ENCODE measurements at places on chromosomes 7 and 10.

GRCh38 chr10:33652870-33653269, 318.4 kb upstream of the NRP1 start:
- no peak for DNase-seq

GRCh38 chr10:68074031-68074774, 880 bp downstream of the HERC4 start:
- no peak for DNase-seq

- DNase-seq, result no peak
Observed at GRCh38 chr10:13441476-13441875, 87.3 kb downstream of the BEND7 start.

DNA sequence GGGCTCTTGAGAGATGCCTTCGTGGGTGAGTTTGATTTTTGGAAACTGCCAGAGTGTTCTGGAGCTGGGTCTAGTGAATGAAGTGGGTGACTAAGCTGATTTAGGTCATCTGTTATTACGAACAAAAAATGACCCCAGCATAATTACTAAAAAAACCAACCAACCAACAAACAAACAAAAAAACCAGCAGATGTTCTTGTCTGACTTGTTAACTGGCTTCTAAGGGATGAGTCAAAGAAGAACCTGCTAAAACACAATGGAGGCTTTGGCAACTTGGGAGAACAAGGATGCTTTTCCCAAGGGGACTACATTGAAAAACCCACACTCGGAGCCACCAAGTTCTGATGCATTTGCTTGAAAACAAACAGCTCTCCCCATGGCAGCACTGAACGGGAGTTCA, 11.5 kb downstream of the TACR2 start:
- no peak for DNase-seq

GRCh38 chr10:128306535-128306934, 180.3 kb upstream of the MKI67 start:
- DNase-seq, result no peak

- DNase-seq, result no peak
Observed at GRCh38 chr7:43296306-43296705, 183.9 kb downstream of the HECW1 start.

DNA sequence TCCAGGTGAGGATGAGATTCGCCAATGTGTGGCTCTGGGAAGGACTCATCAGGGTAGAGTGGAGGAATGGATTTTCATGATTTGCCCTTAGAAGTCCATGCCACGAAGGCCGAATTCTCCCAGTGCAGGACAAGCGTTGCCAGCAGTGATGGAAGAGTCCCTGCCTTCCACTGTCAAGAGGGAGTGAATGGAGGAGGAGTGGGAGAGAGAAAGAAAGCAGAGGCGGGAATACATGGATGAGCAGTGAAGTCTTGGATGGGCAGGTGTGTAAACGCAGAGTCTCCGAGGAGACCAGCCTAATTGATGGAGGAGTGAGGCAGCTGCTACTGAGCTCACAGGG, 419.2 kb downstream of the GLRX3 start:
- no peak for DNase-seq

DNA sequence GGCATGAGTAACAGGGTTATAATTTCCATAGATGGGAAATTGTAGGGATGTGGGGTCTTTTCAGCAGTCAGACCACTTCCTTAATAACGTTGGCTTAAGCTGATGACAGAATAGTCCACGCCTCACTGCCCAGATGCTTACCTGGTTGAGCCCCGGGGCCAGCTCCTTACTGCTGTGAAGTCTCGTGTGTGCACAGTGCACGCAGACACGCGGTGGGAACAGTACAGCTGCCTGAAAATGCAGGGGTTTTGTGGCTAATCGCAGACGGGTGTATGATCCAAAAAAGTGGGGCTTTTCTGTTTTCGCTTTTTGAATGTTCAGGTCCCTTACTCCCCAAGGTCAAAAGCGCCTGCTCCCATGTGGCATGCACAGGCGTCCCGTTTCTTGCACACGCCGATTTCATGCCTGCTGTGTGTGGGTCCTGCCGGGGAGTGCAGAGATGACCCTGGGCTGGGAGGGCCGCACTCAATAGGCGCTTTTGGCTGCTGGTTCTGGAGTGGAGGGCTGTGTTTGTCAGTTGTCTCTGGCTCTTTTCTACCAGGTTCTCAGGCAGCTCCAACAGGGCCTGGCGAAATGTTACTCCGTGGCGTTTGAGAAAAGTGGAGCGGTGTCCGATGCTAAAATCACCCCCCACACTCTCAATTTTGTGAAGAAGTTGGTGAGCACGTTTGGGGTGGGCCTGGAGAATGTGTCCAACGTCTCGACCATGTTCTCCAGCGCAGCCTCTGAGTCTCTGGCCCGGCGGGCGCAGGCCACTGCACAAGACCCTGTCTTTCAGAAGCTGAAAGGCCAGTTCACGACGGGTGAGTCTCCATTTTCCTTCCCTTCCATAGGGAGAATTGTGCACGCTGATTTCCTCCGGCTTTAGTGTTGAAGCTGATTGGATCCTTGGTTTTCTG, 116.0 kb downstream of the TRRAP start:
- no peak for DNase-seq

DNA sequence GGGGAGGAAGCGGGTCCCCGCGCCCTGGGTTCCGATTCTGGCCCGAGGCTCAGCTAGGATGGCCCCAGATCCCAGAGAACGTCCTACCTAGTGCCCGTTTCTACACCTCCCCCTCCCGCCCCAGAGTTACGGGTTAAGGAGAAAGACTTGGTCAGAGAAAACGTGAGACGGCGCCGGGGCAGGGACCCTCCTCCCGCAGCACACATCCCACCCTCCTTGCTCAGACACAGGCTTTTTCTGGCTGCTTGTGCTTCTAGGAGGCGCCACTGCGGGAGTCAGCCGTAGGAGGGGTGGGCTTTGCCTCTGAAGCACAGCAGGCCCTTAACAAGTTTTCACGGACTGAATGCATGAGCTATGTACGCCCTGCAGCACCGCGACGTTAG, 104.9 kb upstream of the LEP start:
- DNase-seq, result no peak

DNA sequence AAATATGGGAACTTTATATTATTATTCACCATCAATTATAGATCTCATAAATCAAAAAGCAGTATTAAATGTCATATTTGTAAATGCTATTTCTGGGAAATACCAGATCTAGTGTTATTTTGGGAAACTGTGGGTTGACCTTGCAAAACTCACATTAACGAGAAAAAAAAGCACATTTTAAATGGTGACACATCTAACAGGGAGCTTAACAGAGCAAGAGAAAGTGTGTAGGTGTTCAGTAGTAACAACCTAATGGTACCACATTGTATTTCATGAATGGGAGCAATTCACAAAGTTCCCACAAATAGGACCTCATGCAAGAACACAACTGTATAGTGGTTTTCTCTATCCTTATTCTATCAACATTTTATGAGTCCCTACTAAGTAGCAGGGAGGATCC, 26.2 kb upstream of the HDAC9 start:
- no peak for DNase-seq

DNA sequence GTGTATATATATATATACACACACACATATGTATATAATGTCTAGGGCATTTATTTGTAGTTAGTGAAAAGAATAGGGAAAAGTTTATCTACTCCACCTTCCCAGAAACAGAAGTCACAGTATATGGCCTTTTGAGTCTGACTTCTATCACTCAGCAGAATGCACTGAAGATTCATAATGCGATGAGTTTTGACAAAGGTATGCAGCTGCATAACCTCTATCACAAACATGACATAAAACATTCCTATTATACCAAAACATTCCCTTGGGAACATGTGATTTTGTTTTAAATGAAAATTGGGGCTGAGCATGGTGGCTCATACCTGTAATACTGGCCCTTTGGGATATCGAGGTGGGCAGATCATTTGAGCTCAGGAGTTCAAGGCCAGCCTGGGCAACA, 137.3 kb upstream of the EEPD1 start:
- DNase-seq, result no peak

DNA sequence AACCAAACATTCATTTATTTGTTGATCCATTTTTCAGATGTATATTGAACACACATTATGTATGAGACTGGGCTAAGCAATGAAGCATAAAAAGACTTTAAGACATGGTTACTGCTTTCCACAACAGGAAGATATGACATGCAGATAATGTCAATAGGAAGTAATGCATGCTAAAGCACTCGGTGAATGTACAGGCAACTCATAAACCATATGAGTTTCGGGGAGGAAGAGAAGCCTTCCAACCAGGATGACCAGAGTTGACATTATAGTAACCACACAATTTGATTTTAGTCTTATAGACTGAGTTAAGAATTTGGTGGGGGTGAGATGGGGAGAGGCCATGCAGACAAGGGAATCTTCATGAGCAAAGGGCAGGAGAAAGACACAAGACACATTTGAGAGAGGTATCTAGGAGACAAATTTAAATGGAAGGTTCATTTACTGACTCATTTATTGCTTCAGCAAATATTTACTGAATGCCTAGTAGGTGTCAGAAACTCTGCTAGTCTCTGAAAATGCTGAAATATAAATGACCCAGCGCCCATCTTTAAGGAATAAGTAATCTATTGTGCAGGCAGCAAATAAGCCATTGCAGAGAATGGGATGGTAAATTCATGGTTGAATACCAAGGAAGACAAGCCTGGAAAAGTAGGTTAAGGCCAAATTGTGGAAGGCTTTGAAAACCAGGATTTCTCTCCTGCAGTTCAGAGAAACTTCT, 19.0 kb upstream of the SLK start:
- DNase-seq, result no peak

DNA sequence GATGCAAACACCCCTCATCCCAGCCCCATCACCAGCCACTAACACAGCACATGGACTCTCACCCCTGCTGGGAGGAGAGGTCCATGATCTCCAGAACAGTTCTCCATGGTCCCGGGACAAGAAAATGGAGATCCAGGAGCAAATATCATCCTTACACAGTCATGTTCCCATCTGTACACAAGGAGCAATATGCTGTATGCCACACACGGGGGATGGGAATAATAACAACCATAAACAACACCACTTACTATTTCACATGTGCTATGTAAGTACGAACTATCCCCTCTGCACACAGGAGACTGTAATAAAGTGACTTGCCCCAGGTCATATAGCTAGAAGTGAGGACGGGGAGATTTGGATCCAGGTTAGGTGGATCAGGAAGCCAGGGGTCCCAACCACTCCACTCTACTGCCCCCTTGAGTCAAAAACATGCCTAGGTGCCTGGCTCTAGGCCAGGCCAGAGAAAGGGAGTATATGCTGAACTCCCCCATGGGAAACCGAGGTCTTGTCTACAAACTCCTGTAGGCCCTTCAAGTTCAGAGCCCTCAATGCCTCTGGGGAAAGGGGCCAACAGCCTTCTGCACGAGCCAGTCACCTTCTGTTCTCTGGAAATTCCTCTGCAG, 34.1 kb downstream of the LRRC20 start:
- DNase-seq, result no peak

DNA sequence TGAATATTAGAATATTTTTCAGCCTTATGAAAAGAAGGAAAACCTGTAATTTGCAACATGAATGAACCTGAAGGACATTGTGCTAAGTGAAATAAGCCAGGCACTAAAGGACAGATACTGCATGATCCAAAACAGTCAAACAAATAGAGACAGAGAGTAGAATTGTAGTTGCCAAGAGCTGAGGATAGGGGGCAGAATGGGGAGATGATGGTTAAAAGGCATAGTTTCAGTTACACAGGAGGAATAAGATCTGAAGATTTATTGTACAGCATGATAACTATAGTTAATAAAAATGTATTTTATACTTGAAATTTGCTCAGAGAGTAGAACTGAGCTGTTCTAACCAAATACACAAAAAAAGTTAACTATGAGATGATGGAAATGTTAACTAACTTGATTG, 149.0 kb upstream of the TMEM106B start:
- no peak for DNase-seq

- no peak for DNase-seq
Observed at GRCh38 chr7:80334908-80335307, 177.0 kb downstream of the GNAT3 start.

DNA sequence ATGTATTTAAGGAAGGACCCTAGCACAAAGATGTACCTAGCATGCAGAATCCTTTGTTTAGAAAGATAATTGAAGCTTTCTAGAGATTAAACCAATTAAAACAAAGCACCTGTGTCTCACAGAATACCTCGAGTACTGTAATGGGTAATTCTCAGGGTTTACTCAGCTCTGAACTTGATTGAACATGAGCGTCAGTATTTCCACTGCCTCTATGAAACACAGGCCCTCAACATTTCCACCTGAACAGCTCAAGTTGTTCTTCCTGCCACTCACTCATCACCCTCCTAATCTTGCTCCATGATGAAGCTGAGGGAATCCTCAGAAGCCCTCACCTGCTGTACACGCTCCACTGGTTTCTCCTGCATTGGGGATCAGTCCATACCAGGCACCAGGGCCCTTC, 33.7 kb upstream of the FZD1 start:
- no peak for DNase-seq

GRCh38 chr7:154899862-154900261, 103.1 kb downstream of the PAXIP1 start:
- DNase-seq, result no peak

- DNase-seq, result no peak
Observed at GRCh38 chr10:132624847-132625471, 87.4 kb downstream of the INPP5A start.

GRCh38 chr10:3433131-3433530, 260.5 kb upstream of the PITRM1 start:
- no peak for DNase-seq
